CD4-positive, alpha-beta memory T cell (primary cell): ENCODE measurements at places on chromosomes 16 and 17. TPM values are rescaled to one million over a fixed set of nuclear protein-coding genes. Genes with fewer than 3 reads are reported as not detected.

Gene TEX19
- total RNA-seq = not detected

Gene PLXDC1
- total RNA-seq = 16.4 TPM

Gene CCDC144A
- total RNA-seq = 8.4 TPM

GRCh38 chr17:69539274-69539673 is 124.8 kb downstream of the MAP2K6 start:
- DNase-seq = no peak

DNA sequence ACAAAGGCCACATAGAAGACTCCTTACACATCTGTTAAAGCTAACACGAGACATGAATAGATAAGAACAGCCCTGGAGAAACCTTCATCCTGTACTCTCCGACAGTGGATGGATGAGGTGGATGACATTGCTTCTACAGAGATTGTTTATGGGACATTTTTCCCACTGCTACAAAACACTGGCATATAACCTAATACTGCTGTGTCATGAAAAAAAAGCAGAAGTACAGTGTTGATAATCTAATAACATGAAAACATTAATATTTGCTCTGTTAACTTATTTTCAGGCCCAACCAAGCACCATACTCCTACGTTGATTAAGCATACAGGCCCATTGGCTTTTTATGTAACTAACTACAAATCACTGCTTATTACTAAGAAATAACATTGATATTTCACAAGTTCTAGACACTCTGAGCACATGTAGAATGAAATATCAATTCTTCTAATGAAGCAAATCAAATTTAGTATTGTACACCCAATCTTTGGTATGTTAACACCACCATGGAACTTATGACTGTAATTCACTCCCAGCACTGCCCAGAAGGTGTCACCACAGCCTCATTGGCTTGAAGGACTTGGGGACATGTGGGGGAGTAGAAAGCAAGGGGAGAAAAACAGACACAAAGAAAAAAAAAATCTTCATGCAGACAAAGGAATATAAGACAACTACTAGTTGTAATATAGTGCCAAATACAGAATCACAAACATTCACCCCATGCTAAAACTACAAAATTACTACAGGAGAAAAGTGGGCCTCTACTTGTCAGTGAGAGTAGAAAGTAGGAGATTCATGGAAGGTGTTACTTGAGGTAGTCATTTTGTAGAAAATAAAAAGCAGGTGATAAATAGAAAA is 330.0 kb upstream of the PMFBP1 start:
- peak; percentile 1 for DNase-seq

DNA sequence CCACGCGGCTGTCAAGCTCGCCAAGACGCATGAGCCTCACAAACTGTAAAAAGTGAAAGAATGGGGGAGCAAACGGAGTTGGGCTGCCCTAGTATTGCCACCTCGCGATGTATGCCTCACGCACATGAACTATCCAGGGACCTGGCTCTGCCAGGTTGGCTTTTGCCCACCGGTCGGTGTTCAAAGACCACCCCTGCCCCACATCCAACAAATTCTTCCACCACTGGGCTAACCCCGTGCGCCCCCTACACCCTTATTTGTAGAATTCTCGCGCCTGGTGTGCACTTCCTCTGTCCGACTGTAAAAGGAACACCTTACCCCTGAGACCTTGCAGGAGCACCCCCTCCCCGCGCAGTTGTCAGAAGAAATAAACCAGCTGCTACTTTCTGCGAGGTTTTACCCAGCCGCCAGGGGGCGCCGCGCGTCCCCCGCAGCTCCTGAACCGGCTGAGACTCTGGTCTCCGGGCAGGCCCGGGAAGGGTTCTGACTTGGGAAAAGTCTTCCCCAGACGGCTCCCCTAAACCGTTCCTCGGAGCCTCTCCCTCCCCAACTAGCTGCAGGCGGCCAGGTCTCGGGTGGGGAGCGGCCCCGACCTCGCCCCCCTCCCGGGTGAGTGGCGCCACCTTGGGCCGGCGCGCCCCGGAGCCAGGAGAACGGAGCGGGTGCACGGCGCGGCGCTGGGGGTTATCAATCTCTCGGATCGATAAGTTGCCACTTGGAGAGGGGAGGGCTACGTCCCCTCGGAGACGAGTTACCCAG is 1.7 kb upstream of the ZNF423 start:
- DNase-seq = peak; percentile 36

DNA sequence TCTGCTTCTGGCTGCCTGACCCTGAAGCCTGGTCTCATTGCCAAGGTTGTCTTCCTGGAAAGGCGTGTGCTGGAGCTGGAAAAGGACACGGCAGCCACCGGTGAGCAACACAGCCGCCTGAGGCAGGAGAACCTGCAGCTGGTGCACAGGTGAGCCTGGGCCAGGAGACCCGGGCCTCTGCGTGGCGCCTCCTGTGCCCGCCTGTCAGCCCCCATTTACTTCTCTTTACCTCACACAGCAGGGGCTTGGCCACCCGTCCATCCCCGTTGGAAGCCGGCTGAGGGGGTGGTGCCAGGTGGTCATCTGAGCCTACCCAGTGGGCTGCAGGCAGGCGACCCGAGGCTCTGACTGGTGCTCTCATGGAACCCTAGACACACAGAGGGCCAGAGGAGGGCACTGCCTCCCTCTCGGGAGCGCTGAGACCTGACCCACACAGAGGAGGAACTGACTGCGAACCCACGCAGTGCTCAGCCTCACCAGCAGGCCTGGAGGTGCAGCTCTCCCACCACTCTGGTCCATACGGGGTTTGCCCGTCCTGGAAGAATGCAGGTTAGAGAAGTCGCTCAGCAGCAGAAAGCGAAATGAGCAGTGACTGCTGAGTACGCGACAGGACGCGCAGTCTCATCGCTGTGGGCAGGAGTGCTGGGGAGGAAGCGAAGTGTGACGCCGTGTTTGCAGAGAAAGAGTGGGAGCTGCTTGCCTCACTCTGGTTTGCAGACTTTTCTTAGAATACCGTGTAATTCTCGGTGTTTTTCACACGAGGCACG is 21.9 kb upstream of the CAPN15 start:
- no peak for DNase-seq

Gene KRT40
- not detected for total RNA-seq

DNA sequence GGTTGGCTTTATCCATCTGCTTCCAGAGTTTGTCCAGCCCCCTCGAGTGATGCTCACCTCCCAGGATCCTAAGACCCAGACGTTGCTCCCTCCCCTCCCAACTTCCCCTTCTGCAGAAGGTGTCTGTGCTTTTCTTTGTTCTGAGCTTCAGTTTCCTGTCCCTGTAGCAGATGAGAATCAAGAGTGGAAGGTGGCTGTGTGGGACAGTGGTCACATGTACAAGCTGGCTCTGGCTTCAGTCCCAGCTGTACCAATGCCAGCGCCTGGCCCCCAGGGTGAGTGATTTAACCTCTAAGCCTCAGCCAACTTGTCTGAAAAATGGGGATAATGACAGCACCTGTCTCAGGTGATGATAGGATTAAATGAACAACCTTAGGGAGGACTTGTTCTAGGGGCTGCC is 7.7 kb downstream of the PRR15L start:
- no peak for DNase-seq

DNA sequence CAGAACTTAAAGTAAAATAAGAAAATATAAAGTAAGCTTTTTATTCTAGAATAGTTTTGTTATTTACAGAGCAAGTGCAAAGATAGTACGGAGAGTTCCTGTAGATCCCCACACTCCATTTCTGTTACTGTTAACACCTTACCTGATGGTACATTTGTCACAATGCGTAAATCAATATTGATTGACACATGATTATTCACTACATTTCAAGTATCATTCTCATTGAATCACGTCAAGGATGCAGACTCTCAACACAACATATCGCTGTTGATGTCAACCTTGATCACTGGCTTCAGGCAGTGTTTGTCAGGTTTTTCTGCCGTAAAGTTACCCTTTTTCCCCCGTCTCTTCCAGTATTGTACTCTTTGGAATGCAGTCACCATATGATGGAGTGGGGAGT is 64.2 kb upstream of the WSCD1 start:
- no peak for DNase-seq
